ENCODE measurements at places on chromosomes 1 and 21.

DNA sequence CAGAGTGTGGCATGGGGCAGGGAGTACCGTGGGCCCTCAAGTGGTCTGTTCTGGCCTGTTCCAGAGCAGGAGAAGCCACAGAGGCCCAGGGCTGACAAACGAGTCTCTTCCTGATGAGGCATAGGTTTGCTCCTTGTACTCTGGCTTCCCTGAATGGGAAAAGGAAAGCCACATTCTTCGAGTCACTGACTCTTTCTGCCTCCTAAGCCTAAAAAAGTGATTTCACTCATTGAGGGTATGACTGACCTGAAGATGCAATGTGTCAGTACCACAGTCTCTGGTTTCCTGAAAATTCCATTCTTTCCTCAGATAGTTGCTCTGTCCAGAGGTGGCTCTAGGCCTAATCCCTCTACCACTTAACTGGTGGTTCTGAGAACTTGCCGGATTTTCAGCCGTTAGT is 92.3 kb downstream of the KCNN3 start:
- DNase-seq, result no peak

DNA sequence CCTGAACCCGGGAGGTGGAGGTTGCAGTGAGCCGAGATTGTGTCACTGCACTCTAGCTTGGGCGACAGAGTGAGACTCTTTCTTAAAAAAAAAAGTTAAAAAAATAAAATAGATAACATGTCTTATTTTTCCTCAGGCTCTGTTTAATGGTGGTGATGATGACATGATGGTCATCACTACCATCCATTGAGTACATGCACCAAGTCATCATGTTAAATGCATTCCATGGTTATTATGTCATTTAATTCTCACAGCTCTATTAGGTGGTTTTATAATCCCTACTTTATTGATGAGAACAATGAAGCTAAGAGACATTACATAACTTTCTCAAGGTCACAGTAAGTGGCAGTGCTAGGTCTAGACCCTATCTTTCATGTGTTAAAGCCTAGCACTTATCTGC is 34.4 kb upstream of the MAB21L3 start:
- DNase-seq, result no peak

GRCh38 chr1:117318011-117318410 is 49.2 kb upstream of the MAN1A2 start:
- DNase-seq, result no peak

DNA sequence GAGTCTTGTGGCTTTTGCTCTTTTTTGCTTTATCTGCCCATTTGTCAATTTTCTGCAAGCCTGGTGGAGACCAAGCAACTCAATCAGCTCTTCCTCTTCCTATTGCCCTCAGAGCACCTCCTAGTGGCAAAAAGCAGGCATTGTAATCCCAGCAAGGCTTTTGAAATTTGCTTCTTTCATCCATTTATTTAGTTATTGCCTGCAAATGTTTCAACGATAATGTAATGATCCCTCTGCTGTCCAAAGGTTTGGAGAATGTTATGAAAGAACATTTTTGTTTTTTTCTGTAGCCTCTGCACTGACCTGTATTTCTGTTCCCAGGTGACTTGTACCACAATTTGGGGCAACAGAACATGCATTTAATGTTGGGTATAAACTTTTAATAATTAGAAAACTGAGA is 127.8 kb downstream of the GABPA start:
- no peak for DNase-seq

GRCh38 chr1:92964998-92965397 is 3.7 kb upstream of the DIPK1A start:
- DNase-seq, result no peak

GRCh38 chr1:183070923-183071618 is 47.9 kb downstream of the LAMC1 start:
- no peak for DNase-seq

DNA sequence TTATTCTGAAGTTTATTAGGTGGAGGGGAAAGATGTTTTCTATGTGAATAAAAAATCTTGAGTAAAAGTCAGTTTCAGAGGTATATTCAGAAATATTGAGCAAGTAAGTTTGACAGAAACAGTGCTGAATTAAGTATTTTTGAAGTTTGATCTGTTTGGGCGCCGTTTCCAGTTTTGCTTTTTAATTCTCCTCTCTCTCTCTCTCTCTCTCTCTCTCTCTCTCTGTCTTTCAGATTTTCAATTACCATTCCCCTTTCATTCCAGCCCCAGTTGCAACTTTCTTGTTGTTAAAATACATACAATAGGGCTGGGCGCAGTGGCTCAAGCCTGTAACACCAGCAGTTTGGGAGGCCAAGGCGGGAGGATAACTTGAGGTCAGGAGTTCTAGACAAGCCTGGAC is 24.0 kb downstream of the ADGRL2 start:
- DNase-seq, result no peak

GRCh38 chr1:183699616-183700160 is 46.6 kb upstream of the APOBEC4 start:
- no peak for DNase-seq

GRCh38 chr1:44312399-44313196 is 42.5 kb downstream of the ERI3 start:
- no peak for DNase-seq

DNA sequence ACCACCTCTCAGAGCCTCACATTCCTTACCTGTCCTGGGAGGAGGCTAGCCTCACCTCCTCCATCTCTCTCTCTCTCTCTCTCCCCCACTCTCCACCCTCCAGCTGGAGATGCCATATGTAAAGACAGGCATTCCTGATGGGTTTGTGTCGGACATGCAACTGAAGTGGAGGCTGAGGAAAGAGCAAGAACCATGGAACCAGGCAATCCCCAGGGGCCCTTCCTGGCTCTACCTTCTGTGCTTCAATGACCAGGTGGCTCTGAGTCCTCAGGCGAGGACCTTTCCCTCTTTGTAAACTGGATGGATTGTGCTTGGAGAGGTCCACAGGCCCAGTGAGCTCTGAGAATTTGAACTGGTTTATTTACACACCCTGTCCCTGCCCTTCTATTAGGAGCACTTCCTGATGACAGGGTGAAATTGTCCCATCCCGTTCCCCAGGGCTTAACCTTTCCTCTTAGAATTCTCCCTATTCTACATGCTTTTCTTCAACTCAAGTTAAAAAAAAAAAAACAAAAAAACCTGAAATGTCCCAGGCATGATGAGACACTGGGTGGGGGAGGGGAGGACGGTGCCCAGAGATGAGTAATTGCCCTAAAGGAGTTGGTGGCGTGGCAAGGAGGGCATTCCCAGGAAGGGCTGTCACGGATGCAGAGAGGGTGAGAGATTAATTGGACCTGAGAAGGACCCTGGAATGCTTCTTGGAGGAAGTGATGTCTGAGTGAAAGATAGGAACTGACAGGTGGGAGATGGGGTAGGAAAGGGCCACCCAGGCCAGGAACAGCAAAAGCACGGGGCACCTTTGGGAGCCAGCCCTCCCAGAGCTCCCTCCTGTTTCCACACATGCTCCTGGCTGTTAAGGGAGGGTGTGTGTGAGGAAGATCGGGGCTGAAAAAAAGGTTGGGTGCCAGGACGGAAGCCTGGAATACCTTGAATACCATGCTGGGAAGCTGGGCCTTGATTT is 50.2 kb upstream of the WASF2 start:
- DNase-seq, result no peak

- no peak for DNase-seq
Observed at GRCh38 chr1:9822897-9823692, 670 bp downstream of the CLSTN1 start.

GRCh38 chr1:80892539-80892938 is 908.2 kb upstream of the ADGRL2 start:
- no peak for DNase-seq

DNA sequence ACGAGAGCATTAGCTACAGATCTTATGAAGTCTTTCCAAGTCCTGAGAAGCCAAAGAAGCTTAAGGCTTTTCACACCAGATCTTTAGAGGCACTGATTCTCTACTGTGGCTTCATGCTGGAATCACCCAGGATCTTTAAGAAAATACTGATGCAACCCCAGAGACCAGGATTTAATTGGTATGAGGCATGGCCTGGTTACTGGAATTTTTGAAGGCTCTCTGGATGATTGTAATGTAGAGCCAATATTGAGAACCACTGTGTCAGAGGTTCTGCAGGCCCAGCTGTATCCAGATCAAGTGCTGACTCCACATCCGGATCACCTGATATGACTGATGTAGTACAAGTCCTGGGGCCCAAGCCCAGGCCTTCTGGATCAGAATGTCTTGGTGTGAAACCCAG is 105.7 kb downstream of the PLPPR5 start:
- DNase-seq, result no peak

DNA sequence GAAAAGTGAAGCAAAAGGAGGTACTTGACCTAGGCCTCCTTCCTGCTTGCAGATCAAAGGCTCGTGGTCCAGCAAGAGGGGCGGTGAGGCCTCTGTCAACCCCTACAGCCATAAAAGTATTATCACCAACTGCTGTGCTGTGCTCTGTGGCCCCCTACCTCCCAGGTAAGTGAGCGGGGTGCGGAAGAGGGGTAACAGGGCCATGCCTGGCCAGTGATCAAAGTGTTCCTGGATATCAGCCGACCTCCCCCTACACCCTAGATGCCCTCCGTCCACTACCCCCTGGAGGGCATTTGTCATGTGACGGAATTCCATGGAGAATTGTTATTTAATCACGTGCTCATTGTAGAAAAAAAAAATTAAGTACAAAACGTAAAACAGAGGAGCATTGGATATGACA is 10.2 kb upstream of the SFN start:
- no peak for DNase-seq

GRCh38 chr1:151909167-151910149 is at the start of gene THEM4:
Gene THEM4, minus strand, starts transcription at chr1:151909511. Its CDS starts 53 bp downstream, at chr1:151909458.
- peak; percentile 97 for DNase-seq

- no peak for DNase-seq
Observed at GRCh38 chr1:247077876-247078257, 744 bp downstream of the ZNF670 start.

DNA sequence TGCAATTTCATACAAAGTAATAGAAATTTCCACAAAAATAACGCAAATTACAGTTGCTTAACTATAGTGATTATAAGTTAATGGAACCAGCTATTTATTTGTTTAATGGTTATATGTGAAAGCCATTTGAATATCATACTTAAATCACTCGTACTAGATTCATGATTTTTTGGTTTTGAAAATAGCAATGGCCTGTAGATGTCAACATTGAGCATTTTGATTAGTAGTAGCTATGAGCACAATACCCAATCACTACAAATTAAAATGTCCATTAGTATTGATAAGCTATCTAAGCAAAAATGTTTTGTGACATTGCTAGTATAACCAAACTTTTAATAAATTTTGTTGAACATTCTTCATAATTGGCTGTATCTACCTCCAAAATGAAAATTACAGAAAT is 10.0 kb downstream of the COL24A1 start:
- DNase-seq, result no peak

DNA sequence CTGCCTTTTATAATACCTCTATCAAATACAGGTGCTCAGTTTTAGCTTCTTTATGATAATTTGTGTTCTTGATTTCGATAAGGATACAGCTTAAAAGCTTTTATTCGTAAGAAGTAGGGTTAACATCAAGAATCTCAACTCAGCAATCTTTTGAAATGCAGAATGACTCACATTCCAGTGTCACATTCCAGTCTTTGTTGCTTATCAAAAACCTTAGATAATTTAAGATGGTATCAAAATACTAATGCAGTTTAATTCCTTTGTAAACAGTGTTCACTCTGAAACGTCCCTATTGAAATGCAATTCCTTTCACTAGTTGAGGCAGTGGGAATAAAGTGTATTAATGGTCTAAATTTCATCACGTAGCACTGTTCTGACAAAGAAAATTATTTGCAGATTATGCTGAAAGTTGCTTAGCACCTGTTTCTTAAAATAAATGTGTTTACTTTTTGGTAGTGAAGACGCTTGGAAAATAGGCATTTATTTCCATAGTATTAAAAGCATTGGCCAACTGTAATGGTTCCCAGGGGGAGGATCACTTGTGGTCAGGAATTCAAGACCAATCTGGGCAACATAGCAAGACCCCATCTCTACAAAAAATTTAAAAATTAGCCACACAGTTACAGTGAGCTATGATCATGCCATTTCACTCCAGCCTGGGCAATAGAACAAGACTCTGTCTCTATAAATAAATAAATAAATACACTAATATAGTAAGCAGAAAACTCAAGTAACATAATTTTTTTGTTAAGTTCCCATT is 10.1 kb upstream of the CNN3 start:
- no peak for DNase-seq

- no peak for DNase-seq
Observed at GRCh38 chr1:22376546-22376945, 75.1 kb upstream of the ZBTB40 start.

DNA sequence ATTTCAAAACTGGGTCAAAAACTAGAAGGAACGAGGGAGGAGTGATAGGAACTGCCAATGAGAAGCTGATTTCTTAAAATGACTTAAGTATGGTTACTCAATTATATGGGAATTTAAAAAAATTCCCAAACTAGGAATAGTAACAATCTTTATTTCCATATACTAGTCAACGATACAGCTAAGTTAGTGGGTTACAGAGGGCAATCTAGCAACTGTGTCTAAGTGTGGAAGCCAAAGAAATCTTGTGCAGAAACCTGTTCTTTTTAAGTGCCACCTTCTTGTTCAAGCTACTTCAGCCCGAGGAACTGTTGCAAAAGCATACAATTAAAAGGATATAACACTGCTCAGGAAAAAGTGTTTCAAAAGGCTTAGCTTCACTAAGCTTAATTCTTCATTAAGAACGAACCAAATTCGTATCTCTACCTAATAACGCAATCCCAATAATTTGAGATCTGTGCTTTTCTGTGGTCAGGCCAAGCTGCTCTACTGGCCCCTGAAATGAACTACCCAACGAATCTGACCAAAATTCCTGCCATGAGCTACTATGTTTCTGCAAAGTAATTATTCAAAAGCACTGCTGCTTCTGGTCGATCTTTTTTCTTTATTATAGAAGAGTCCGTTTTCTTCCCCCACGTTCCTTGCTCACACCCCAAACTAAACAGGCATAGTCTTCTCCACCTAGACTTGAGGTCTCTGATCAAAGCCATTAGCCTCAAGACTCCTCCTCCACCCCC is 1.8 kb downstream of the USP24 start:
- DNase-seq, result no peak

DNA sequence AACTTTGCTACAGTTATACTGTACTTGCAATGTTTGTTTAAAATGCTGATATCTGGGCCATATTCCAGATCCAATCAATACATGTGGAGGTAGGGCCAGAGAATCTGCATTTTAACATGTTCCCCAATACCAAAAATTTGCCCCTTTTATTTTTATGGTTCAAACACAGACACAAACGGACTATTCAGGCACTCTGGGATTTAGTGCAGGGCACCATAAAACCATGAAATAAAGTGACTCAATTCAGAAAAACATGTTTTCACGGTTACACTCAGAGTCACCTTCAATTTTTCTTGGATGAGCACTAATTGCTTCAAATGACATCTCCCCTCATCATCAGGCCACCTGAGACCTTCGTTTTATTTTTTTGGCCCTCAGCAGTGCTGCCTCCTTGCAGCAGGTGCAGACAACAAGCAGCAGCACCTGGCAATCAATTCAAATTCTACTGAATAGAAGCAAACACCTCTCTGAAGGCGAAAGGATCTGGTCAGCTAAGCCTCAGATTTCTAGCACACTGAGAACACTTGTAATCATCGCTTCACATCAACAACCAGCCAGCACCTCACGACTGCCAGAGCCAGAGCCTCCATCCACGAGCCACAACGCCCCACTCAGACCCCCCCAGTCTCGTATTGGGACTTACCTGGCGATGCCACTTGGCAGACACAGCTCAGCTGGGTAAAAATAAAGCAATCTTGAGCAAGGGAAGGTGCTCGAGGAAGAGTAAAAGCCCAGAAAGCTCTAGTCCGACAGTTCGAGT is 1.1 kb downstream of the ERO1B start:
- no peak for DNase-seq

GRCh38 chr1:110606657-110607535 is 738 bp upstream of the KCNA2 start:
- no peak for DNase-seq

Measured in stimulated activated CD8-positive, alpha-beta memory T cell treated with anti-CD3 and anti-CD28 coated beads, Interleukin-15, amount 100 ng/mL, for 48 hours (primary cell).